ENCODE measurements at places on chromosomes 12 and 14.

- DNase-seq, result no peak
Measured at GRCh38 chr14:92665661-92666110, 82.7 kb downstream of the LGMN start.

- no peak for DNase-seq
Measured at GRCh38 chr14:61940666-61941420, 178.6 kb downstream of the SNAPC1 start.

DNA sequence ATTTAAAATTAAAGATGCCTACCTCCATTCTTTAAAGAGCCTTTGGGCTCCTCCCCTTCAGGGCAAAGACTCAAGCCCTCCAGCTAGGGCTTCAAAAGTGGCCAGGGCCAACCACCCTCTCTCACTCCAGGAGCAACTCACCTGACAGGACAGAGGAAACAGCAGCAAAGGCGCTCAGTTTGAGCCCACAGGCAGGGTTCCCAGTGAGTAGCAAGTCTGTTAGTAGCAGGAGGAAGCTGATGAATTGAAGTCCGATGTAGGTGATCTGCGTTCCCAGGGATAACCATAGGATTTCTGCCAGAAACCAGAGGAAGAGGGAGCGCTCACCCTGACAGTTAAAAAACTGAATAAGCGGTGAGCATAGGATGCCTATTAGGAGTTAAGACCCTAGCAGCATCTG is 15.7 kb downstream of the GSG1 start:
- DNase-seq, result no peak

DNA sequence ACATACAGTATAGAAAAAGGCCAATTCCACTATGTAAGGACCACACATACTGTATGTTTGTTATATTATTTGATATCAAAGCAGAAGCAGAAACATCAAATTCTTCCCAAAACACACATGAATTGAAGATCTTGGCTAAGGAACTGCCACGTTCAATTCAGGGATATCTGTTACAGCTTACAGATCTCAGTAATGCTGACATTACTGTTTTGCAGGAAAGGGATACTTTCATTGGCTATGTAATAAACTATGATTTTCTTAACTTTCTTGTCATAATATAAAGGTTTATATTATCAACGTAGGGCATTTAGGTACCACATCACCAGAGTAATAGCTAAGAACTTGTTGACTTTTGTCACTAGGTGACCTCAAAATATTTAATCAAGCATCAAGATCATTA is 148.5 kb downstream of the PAX9 start:
- DNase-seq, result no peak

GRCh38 chr14:74834692-74835392 is 41.1 kb downstream of the PROX2 start:
- no peak for DNase-seq

DNA sequence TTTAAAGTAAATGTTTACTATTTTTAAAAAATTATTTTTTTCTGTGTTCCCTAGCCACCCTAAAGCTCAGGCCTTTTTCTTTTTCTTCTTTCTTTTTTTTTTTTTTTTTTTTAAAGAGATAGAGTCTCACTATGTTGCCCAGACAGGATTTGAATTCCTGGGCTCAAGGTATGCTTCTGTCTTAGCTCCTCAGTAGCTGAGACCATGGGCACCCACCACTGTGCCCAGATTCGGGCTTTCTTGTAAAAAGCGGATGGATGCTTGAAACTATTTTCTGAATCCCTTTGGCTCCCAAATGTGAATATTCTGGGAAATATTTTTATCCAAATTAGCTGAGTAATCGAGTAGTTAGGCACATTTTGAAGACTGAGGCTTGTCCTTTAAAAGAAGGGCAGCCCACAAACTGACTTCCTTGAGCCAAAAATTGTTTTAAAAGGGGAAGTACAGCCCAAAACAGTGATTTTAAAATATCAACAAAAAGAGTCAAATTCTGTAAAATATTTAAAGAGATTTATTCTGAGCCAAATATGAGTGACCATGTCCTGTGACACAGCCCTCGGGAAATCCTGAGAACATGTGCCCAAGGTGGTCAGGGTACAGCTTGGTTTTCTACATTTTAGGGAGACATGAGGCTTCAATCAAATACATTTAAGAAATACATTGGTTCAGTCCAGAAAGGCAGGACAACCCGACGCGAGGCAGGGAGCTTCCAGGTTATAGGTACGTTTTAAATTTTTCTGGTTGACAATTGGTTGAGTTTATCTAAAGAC is 28.8 kb upstream of the HIGD1C start:
- DNase-seq, result no peak

GRCh38 chr12:113097716-113098440 is 37.7 kb downstream of the RASAL1 start:
- DNase-seq, result no peak

Measured in GM04504 (cell line).